Neural cell (in vitro differentiated cells): ENCODE measurements at places on chromosomes 3 and 15. TPM values are rescaled to one million over a fixed set of nuclear protein-coding genes. Genes with fewer than 3 reads are reported as not detected.

Gene RUBCN
- polyA plus RNA-seq: 16.1 and 22.8 TPM in 2 replicates

Gene ARL6
- 9.8 and 18.2 TPM in 2 replicates for polyA plus RNA-seq

Gene DNAJA4
- 0.66 TPM in 1 of 2 replicates, not detected in the other for polyA plus RNA-seq

Gene KLHL6
- polyA plus RNA-seq: not detected in 2 replicates

Gene CX3CR1
- polyA plus RNA-seq: not detected in 2 replicates

Gene KNG1
- not detected in 2 replicates for polyA plus RNA-seq

Gene FILIP1L
- polyA plus RNA-seq: 0.27 and 0.36 TPM in 2 replicates

Gene LSG1
- 25.6 and 35.5 TPM in 2 replicates for polyA plus RNA-seq

Gene CCR9
- polyA plus RNA-seq: not detected in 2 replicates

Gene P2RY12
- not detected in 2 replicates for polyA plus RNA-seq

Gene CYP19A1
- not detected in 2 replicates for polyA plus RNA-seq

Gene ADGRG7
- polyA plus RNA-seq: not detected in 2 replicates

Gene ARHGEF26
- polyA plus RNA-seq: 3.7 and 5.7 TPM in 2 replicates

Gene COL8A1
- 0.04 and 0.92 TPM in 2 replicates for polyA plus RNA-seq

Gene GOLGA8M
- polyA plus RNA-seq: not detected in 2 replicates

Gene CP
- polyA plus RNA-seq: not detected in 2 replicates
